ENCODE measurements at places on chromosomes 13 and 19.

DNA sequence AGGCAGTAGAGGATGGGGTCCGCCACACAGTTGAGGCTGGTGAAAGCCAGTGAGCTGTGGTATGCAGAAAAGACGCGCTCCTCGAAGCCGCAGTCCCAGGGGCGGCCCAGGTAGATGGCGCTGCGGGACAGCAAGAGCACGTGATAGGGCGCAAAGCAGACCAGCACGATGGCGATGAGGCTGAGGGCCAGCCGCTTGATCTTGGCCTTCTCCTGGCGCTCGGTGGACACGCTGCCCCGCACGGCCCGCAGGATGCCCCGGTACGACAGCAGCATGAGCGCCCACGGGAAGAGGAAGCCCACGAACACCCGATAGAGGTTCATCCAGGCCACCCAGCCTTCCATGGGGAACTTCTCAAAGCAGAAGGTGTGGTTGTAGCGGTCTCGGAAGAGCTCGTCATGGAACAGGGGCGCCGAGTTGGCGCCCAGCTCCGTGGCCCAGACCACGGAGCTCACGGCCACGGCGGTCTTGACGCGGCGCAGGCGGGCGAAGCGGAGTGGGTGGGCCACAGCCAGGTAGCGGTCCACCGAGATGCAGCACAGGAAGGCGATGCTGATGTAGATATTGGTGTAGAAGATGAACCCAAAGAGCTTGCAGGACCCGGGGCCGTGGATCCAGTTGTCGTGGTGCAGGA lies 6.5 kb upstream of the OPA3 start:
- DNase-seq = no peak

GRCh38 chr19:2858864-2859263 lies 8.3 kb upstream of the ZNF556 start:
- no peak for DNase-seq

DNA sequence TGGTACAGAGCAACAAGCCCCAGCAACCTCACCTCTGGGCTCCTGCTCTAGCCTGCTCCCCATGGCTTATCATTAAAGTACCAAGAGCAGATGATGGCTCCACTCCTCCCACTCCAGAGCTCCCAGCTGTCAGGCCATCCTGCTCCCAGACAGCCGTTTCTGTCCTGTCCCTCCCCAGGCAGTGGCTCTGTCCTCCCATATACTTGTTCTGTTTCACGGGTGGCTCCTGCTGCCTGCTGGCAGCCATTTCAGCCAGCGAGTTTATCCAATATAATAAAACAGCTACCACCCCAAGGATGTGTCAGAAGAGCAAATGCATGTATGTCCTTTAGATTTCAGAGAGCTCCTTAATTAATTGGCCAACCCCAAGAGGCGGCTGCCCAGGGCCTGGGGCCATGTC lies 79.4 kb upstream of the VSTM2B start:
- DNase-seq = no peak

- DNase-seq = peak; percentile 12
Measured at GRCh38 chr19:40217027-40217810, 965 bp downstream of the TTC9B start.

GRCh38 chr19:15263361-15263985 lies 31.2 kb upstream of the EPHX3 start:
- no peak for DNase-seq

DNA sequence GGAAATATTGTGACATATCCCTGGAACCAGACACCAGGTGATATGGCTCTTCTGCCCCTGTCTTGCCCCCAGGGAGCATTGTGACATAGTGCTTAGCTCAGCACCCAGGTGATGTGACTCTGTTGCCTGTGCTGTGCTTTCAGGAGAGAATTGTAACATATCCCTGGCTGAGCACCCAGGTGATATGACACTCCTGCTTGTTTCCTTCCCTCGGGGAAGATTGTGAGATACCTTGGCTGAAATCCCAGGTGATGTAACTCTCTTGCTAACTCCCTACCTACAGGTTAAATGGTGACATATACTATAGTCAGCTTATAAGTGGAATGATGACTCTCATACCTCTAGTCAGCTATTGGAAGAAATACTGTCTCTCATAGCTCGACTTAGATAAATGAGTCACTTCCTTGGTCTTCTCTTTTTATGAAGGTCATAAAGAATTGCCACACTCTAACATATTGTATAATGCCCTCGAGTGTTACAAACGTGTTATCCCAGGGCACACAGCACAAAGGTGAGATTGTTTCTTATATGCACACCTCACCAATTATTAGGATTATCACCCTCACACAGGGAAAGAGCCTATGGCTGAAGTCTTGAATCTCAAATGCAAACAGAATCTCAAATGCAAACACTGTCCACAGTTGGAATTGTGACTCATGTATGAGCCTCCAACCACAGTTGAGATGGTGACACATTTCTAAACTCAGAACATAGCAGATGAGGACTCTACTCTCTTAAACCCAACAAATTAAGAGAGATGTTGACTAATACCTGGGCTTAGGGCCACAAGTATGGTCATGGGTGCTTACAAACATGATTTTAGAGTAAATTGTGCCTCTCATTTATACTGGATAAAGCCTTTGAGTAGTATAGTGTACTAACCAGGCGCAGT lies 32.7 kb upstream of the ZNF254 start:
- no peak for DNase-seq

DNA sequence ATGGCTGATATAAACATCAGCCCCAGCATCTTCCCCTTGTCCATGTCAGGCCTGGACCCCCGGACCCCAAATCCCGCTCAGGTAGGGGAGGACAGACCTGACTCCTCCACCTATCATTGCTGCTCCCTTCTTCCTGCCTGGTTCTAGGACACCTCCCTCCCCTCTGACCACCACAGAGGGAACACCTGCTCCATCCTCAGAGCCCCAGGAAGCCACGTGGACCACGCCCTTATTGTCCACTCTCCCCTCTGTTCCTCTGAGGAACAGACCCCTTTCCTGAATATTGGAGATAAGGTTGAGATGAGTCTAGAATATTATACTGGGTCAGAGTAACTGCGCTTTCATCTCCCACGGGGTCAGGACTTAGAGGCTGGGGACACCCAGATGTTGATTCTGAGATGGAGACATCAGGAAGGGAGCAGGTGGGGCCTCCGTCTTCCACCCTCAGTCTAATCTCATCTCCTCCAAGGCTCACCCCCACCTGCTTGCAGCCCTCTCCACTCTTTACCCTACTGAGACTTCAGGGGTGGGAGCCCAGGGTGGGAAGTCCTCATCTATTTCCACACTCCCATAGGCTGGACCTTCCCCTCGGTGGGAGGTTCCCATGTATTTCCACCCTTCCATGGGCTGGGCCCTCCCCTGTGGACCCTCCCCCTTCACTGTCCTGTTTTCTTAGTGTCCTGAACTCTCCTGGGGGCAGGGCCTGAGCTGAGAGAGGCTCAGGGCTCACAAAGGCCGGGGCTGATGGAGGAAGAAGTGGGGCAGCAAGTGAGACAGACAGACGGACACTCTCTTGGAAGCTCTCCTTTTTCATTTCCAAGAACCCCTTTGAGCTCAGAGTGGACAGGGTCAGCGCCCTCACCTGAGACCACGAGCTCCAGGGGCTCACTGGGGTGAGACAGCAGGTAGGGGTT lies 2.7 kb downstream of the LILRA4 start:
- no peak for DNase-seq

DNA sequence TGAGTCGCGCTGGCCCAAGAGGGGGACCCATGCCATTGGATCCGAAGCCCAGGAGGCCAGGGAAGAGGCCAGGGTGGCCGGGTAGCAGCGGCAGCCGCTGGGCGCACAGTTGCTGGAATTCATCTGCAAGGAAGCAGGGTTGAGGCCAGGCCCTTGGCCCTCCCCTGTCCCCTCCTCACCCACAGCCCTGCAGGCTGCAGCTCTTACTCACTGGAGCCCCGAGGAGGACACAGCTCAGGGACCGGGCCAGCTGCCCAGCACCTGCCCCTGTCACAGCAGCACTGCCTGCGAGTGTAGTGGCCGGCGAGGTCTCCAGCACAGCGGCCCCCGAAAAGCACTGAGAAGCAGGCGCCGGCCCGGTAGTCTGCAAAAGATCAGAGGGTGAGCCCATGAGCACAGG lies 11.2 kb downstream of the FBN3 start:
- DNase-seq = no peak

GRCh38 chr19:55679343-55680257 lies 4.6 kb downstream of the EPN1 start:
- no peak for DNase-seq

DNA sequence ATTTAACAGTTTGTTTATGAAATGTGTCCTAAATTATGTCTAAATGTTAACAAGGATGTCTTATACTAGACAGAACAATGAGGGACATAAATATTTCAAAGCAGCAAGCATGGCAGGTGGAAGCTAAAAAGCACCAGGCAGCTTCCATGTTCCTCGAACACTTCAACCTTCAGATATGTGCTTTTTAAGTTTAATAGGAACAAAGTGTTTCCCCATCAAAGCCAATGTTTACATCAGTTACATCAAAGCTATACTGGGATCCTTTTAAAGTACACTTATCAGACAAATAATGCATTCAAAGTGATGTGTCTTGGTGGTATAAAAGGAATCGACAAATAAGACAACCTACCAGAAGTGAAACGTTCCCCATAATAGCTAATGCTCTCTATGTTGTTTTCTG lies 2841.1 kb upstream of the PCDH20 start:
- no peak for DNase-seq

GRCh38 chr19:40530091-40530901 lies 46.4 kb upstream of the SHKBP1 start:
- no peak for DNase-seq

GRCh38 chr19:43901395-43902390 lies 33.4 kb downstream of the ZNF45 start:
- DNase-seq = no peak

GRCh38 chr13:20209948-20210347 lies 17.2 kb upstream of the GJB2 start:
- DNase-seq = no peak

DNA sequence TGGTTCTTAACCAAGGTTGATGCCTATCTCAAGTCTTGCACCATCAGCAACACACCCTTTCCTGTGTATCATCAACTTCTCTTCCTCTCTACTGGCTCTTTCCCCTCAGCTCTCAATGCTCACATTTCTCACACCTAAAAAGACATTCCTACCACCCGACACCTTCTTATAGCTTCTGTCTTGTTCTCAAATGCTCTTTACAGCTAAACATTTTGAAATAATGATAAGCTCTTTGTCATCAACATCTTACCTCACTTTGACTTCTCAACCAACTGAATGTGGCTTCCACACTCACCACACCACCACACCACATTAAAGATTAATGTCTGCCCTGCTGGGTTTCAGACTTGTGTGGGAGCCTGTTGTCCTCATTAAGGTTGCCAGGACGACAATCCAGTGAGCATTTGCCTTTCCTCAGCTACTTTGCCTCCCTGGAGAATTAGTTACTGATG lies 67.8 kb downstream of the RXFP2 start:
- DNase-seq = no peak

DNA sequence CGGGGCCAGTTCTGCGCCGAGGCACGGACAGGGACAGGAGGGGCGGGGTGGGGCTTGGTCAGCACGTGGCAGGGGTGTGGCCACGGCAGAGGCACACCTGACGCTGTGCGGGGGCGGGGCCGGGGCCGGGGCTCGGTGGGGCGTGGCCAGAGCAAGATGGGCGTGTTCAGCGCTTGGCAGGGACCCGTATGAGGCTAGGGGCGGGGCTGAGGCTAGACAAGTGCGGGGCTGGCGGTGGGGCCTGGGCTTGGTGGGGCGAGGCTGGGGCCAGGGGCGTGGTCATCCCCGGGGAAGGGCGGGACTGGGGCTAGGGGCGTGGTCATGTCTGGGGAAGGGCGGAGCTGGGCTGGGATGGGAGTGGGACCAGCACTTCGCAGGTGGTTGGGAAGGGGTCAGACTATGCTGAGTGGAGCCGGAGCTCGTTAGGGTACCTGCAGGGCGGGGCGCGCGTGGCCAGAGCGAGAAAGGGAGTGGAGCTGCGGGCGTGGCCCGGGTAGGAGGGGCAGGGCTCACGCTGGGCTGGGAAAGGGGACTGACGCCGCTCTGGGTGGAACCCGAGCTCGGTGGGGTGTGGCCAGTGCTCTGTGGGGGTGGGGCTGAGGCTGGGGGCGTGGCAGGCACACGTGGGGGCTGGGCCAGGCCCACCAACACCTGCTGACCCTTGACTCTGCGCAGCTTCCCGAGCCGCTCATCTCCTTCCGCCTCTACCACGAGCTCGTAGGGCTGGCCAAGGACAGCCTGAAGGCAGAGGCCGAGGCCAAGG lies 12.8 kb downstream of the POLR2E start:
- peak; percentile 67 for DNase-seq

DNA sequence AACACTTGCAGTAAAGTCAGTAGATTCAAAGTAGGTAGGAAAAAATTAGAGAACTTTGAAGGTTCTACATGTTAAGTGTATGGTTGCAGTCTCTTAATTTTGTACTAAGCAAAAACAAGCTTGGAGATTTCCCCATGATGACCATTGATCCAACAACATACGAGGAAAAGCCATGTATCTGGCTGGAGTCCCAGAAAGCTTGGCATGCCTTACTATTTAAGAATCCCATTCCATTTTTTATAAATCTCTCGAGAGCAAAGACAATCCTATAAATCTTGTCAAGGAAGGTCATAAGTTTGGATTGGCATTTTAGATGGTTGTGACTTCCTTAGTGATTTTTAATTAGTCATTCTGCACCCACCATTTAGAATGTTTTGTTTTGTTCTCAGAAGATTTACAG lies 495.9 kb downstream of the GPC5 start:
- DNase-seq = no peak

- no peak for DNase-seq
Measured at GRCh38 chr13:77510156-77510555, 25.4 kb upstream of the SCEL start.

GRCh38 chr19:17091758-17092333 lies 16.3 kb downstream of the MYO9B start:
- DNase-seq = no peak

DNA sequence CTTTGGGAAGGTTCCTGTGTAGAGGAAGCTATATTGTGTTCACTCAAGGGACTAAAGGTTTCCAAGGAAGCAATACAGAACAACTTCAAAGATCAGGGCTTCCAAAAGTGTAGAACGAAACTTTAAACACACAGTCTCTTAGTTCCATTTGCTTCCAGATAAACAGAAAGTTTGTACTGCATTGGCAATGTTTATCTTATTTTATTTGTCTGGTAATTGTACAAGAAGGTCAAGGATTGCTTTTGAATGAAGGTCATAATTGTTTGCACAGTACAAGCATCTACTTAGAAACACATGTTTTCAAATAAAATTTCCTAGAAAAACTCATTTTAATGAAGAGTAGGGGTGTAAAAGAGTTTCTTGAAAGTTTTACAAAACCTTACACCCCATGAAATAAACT lies 712.7 kb upstream of the SGCG start:
- no peak for DNase-seq

- DNase-seq = no peak
Measured at GRCh38 chr19:35115177-35115951, at the start of gene FXYD3. Gene FXYD3, plus strand, starts transcription at chr19:35115823. Its CDS starts 3,554 bp downstream, at chr19:35119377.

DNA sequence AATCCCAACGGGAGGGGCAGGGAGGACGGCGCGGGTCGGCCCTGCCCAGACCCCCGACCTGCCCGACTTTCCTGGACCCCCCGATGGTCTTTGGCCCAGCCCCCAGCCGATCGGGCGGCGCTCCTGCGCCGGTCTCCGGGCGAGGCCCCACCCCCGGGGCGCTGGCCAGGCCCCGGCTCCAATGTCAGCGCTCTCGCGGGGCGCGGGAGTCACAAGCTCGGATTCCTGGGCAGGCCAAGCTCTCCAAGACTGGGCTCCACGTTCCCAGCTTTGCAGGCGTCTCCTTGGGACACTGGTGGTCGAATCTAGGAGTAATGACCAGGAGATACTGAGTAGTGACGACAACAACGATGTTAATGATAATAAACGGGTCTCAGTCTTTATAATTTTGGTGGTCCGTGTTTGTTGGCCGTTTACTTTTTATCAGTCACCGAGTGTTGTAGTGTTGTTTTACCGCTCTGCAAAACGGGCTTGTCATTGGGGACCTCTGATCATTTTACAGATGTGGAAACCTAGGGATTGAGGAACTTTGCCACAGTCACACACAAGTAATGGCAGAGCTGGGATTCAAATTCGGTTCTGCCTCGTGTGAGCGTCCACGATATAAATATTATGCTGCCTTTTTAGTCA lies 545 bp downstream of the RAD23A start:
- DNase-seq = no peak

Data from NCI-H1436 treated with DMSO at 0.1 percent for 48 hours (cell line).